T-helper 17 cell (primary cell): ENCODE measurements at places on chromosomes 2 and 18.

DNA sequence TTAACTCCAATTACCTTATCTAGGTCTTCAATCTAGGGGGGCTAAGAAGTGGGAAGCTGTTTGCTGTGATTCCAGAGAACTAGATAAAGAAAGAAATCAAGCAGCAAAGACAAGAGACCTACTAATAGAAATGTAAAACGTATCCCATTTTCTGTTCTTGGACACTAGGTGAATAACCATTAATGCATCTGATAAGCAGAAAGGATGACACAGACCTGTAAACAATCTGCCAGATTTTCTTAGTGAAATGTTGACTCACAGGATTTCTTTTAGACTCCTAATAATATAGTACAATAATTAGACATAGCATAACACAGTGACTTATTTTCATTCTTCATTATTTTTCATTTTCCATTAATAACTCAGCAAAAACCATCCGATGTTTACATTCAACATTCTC, 1.3 kb downstream of the WDR35 start:
- DNase-seq: no peak

DNA sequence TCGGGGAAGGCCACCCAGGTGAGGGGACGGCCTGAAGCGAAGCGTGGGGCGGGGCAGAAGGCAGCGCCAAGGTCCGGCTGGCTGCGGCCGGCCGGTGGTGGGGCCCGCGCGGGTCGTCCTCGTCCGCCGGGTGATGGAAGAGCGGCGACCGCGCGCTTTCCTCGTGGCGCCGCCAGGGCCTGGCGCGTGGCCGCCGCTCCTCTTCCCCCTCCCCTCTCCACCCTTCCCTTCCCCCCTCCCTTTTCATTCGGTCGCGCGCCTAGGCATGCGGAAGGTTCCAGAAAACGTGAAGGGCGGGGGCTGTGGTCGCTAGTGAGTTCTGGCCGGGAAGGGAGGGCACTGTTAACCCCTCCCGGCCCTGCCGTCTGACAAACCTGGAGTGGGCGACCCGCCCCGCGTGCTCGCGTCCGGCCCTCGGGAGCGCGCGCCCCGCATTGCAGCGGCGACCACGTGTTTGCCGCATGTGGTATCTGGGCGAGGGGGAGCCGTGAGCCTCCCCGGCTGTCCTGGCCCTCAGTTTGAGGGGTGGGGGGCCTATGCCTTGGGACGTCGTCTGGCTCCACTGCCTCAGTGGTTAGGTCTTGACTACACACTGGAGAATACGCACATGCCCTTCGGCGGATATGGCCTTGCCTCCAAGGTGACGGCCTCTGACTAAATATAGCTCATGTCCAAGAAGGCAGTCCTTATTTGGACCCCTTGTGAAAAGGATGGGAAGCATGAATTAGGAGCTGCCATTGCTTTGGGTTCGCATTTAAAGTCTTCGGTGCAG, 579 bp downstream of the MAT2A start:
- peak; percentile 60 for DNase-seq

DNA sequence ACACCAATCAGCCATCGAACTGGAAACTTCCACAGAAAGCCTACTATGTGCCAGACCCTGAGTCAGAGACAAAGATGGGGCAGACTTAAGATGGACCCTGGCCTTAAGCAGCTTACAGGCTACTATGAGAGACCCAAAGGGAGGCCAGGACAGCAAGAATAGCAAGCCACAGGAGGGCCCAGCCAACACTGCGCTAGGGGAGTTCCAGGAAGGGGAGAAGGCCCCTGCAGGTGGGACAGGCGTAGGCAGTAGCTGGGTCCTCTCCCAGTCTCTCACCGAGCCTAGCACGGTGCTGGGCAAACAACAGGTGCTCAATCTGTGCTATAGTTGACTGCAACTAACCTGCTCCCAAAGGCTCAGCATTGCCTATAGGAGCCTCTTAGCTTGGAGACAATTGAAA, 136.2 kb downstream of the CLIP4 start:
- DNase-seq: no peak

DNA sequence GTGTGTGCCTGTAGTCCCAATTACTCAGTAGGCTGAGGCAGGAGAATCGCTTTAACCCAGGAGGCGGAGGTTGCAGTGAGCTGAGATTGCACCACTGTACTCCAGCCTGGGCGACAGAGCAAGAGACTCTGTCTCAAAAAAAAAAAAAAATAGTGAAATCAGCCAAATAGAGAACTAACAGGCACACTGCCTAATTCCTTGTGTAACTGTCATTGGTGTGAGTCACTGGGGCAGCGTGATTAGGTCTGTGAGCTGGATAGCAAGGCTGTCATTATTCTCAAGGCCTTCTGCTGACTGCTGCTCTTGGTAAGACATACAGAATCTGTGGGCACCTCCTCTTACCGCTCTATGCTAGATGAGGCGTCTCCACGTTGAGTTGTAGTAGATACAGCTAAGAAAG, 270.3 kb downstream of the NEDD4L start:
- DNase-seq: no peak

GRCh38 chr18:62332964-62333695, 8.0 kb downstream of the TNFRSF11A start:
- no peak for DNase-seq

DNA sequence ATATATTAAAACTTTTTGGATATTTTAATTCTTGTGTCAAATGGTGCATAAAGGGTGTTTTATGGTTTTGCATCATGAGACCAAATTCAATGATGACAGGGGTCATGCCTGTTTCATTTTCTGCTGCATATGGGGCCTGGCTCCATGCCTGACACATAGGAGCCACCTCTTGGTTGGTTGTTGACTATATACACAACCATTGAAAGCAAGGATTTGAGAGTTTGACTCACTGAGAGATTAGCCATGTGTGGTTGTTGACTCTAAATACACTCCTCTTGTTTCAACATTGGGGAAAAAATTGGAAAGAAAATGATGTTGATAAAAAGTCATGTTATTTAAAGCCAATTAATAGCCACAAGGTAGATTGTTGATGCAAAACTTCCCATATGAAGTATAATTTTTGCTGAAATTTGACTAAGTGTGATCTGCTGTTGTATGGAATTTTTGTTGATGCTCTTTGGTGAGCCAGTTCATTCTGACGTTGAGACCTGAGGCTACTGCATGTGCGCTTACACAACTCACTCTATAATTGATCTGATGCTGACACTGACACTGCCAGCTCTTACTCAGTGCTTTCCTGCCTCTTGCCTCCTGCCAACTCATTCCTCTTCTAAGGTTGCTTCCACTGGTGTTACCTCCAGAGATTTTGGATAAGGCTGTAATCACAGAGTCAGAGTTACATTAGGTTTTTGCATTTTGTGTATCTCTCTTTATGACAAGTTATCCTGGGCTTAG, 446.2 kb upstream of the SLC14A2 start:
- DNase-seq: no peak

DNA sequence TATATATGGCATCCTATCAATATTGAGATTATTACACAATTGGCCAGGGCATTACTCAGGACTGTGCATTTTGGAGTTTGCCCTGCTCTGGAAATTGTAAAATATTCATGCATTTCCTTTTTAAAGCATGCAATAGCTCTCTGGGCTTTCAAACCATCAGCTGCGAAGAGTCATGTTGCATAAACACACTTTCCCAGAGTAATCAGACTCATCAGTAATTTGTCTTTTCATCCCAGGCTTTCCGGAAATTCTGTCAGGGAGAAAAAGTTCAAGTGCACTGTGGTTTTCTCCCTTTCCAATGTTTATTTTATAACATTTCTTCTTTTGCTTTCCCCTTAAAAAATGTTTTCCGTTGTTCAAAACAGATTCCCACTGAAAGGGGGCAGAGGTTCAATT, 38.9 kb upstream of the FHL2 start:
- no peak for DNase-seq

GRCh38 chr2:223744580-223744979, 92.8 kb downstream of the AP1S3 start:
- DNase-seq: no peak

DNA sequence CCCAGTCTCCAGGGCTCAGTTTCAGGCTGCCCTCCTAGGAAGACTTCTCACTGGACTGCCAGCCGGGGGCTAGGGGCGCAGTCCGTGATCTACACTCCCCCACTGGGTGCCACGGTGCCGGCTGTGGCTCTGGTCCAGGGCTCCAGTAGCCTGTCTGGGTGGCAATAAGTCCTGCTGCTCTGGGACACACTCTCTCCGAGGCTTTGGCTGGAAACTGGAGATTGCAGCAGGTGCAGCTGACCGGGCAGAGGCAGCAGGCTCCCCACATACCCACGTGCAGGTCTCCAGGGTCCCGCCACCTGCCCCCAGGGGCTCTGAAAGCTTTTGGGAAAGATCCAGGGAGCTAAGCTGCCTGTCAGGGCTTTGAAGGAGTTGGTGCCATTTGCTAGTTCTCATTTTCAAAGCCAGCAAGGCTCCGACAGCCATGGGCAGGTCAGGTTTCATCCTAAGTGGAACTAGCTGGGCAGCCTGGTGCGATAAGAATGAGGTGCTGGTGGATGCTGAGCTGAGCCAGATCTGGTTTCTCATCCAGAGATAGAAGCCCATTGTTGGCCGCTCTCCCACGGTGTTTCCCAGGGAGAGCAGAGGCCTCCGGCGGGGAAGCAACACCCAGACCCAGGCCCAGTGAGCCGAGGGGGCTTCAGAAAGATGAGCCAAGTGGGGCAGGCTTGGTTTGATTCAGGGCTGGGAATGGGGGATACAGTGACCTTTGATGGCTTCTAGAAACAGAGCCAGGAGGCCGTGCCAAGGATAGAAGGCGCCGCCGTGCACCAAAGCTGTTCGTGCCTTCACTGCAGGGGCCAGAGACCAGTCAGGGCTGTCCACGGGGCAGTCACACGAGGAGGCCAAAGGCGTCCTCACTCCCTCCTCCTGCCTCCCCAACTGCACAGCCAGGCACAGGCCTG, 141.7 kb upstream of the GPC1 start:
- DNase-seq: no peak

- DNase-seq: no peak
Measured at GRCh38 chr2:217208867-217209266, 349.0 kb upstream of the TNP1 start.

DNA sequence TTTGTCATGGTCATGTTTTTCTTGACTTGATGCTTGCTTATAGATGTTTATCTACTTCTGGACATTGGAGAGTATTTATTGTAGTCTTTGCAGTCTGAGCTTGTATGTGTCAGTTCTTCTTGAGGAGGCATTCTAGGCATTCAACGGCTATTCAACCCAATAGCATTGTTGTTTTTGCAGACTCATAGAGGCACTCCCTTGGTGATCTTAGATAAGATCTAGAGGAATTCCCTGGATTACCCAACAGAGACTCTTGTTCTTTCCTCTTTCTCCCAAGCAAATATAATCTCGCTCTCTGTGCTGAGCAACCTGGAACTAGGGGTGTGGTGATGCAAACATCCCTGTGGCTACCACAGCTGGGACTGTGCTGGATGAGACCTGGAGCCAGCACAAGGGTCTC, 40.4 kb downstream of the SYT4 start:
- DNase-seq: no peak

DNA sequence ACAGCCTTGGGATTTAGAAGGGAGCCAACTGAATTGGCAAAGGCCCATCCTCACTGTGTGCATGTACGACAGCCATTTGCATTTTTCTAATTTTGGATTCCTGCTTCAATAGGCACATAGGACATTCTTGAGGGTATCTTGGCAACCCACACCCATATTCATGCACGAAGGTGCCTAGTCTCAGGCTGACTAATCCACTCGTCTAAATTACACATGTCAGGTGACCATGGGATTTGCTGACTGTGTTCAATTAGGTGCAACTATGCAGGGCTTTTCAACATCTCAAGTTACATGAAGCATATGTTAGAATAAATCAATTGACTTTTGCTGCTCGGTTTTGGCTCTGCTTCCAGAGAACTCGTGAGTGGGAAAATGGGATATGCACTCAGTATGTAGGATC, 249.7 kb downstream of the SP3 start:
- DNase-seq: no peak

DNA sequence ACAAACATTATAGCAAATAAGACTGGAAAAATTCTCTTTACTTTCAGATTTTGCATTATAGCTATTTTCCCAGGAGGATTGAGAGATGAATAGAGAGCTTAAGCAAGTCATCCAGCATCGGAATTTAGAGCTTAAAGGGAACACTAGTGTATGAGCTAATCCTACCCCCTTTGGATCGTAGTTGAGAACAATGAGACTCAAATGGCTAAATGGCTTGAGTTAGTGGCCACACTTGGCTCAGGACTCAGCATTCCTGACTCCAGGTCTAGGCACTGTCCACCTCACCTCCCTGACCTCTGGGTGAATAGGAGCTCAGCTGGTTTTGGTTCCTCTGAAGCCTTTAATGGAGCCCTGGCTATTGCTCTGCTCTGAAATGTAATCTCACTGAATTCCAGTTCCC, 97.5 kb upstream of the CXCR4 start:
- no peak for DNase-seq

- DNase-seq: no peak
Measured at GRCh38 chr18:60865801-60866200, 467.4 kb upstream of the CDH20 start.

GRCh38 chr2:30072250-30072842, 74.5 kb upstream of the YPEL5 start:
- peak; percentile 25 for DNase-seq

DNA sequence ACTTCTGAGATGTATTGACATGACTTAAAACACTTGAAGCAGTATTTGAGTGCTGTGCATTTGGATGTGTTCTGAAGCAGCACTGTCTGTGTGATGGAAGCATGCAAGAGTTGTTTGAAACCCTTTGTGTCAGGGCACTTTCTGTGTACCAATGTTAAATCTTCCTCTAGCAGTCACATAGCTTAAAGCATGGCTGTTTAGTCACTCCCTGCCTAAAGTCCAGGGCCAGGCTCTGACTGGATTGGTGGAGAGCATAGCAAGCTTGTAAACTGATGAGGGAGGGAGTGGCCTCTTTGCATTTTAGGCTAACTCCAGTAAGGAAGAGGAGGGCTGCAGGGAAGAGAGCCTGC, 73.5 kb downstream of the MYO1B start:
- DNase-seq: no peak

DNA sequence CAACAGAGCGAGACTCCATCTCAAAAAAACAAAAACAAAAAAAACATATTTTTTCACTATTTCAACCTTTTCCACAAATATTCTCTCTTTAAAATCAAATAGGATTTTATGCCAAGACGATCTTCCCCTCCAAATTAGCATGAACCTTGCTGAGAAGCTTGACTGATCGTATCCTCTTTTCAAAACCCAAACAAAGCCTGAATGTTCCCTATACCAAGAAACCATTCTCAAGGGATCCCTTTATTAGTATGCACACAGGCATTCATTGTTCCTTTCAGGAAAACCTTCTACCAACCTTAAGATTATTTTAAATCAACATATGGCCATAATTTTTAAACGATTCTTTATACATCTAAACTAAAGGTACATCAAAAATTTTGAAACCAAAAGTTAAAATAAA, 6.3 kb downstream of the SPIRE1 start:
- no peak for DNase-seq

GRCh38 chr2:9401646-9402371, 21.5 kb downstream of the ITGB1BP1 start:
- DNase-seq: no peak

GRCh38 chr2:237201461-237202287, 116.0 kb downstream of the COPS8 start:
- DNase-seq: no peak

DNA sequence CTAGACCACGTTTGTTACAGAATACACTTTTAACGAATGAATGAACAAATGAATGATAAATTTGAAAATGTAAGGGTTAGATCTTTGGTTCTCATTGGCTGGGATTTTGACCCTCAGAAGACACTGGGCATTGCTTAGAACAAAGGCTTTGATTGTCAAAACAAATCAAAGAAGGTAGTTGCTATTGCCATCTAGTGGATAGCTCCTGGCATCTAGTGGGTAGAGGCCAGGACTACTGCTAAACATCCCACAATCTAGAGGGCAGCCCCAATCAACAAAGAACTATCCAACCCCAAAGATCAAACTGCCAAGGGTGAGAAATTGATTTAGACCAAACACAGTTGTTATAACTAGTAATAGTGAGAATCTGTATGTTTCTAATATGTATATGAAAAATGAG, 552.3 kb downstream of the KCNJ3 start:
- no peak for DNase-seq
